ENCODE measurements at places on chromosomes 6 and 20. TPM values are rescaled to one million over a fixed set of nuclear protein-coding genes. Genes with fewer than 3 reads are reported as not detected.
A peak's percentile ranks its signal among the peaks of the same experiment; 100 is the strongest.

DNA sequence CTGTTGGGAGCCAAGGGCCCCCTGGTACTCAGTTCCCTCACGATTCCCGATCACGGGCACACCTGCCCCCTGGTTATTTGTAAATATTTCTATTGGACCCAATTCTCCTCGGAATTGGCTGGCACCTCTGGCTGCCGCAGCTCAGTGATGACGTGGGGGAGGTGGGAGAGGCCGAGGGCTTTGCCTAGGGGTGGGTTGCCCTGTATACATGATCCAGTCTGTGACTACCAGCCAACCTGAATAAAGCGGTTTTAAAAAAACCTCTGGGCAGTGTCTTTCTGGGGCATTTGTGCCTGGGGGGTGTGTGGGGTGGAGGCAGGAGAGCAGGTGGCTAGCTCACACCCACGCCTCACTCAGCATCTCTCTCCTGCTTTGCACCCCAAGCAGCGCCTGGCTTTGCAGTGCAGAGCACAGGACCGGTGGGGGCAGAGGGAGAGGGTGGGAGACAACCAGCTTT lies 42.2 kb downstream of the VSTM2L start:
- no peaks in the 10 kb centered on the region for H3K27me3 ChIP-seq
- H3K4me3 ChIP-seq: no peak overlapping the region
- H3K36me3 ChIP-seq: no peaks in the 10 kb centered on the region
- no peaks in the 10 kb centered on the region for H3K4me1 ChIP-seq

HLA-DRA gene
- 200 TPM for total RNA-seq

SNAP25 gene
- 0.57 TPM for total RNA-seq

NANP gene
- 4.8 TPM for total RNA-seq

VSX1 gene
- not detected for total RNA-seq

GRCh38 chr6:142802124-142802523 lies 142.9 kb downstream of the HIVEP2 start:
- H3K27ac ChIP-seq: no peak overlapping the region
- no peaks in the 10 kb centered on the region for H3K36me3 ChIP-seq
- no peak for DNase-seq
- H3K4me1 ChIP-seq: peaks cover 26% of the 10 kb centered on the region
- H3K4me3 ChIP-seq: no peak overlapping the region
- no peaks in the 10 kb centered on the region for H3K27me3 ChIP-seq

ENPP1 gene
- total RNA-seq: 0.76 TPM

DNA sequence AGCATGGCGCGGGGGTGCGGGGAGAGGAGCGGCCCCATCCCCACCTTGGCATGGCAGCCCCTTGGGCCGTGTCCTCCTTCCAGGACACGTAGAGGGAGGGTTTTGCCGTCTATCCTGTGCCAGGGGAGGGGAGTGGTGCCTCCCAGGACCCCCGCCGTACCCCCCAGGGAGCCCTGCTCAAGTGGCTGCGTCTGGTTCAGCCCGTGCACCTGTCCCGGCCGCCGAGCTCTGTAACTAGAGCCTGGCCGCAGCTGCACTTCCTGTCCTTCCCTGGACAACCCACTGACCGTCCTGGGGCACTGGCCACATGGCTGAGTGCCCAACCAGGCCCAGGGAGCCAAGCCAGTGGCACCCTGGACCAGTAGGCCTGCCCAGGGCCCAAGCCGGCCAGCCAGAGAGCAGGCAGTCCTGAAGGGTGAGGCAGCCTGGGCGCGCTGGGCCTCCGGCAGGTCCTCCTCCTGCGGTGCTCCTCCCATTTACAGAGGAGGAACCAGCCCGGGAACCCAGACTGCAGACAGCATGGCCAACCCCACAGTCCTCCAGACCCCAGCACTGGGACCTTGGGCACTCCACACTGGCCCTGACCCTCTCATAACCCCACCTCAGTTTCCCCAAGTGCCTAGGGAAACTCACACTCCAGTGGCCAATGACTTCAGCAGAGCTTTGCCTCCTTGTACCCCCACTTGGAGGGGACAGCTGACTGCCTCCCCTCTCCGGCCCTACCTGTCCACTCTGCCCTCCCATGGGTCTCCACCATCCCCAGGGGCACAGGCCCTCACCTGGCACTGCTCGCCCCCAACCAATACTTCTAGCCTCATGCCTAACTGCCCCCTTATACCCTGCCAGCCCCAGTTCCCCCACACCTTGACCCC lies 8.7 kb downstream of the LAMA5 start:
- no peaks in the 10 kb centered on the region for H3K27me3 ChIP-seq
- peaks cover 96% of the 10 kb centered on the region for H3K4me1 ChIP-seq
- peak overlapping the region; percentile 3 for H3K4me3 ChIP-seq
- DNase-seq: no peak

DNA sequence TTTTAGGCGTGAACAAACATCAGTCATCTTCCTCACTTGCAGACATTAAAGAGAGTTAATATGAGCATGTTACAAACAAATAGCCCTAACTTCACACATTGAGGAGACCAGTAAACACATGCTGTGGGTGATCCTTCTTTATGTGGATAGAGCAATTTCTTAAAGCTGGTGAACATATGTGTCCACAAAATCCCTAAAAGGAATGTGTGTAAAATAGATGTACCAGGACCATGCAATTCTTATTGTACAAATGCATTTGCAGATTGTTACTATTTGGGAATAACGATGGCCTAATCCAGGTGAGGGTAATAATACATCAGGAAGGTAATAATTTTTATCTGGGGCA lies 228.9 kb downstream of the ALDH8A1 start:
- H3K4me1 ChIP-seq: no peaks in the 10 kb centered on the region
- no peaks in the 10 kb centered on the region for H3K27me3 ChIP-seq
- H3K4me3 ChIP-seq: no peak overlapping the region
- peak overlapping the region; percentile 59 for H3K27ac ChIP-seq

- H3K27ac ChIP-seq: no peak overlapping the region
- no peaks in the 10 kb centered on the region for H3K4me1 ChIP-seq
- no peaks in the 10 kb centered on the region for H3K27me3 ChIP-seq
- DNase-seq: no peak
These were observed 14.0 kb downstream of the EPB41L2 start for GRCh38 chr6:131048933-131049515.

- no peaks in the 10 kb centered on the region for H3K27me3 ChIP-seq
- H3K4me3 ChIP-seq: no peak overlapping the region
- H3K36me3 ChIP-seq: no peaks in the 10 kb centered on the region
- H3K4me1 ChIP-seq: peaks cover 9% of the 10 kb centered on the region
These were observed 63.9 kb downstream of the CHMP4B start for GRCh38 chr20:33875055-33875454.

DNA sequence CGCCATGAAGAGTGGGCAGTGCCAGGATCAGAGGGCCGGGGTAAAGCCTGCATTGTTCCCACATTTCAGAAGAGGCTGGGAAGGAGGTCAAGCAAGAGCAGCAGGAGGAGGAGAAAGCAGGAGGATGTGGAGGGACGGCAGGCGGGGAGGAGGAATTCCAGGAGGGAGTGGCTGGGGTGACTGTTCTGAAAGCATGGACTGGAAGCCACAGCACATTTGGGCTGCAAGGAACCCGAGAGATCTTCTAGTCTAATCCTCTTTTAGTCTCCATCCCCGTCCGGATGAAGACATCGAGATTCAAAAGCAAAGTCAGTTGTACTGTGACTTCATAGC lies 76.9 kb downstream of the FAM50B start:
- H3K4me1 ChIP-seq: peaks cover 8% of the 10 kb centered on the region
- no peak for DNase-seq
- H3K4me3 ChIP-seq: no peak overlapping the region
- H3K27me3 ChIP-seq: no peaks in the 10 kb centered on the region
- H3K36me3 ChIP-seq: no peaks in the 10 kb centered on the region
- no peak overlapping the region for H3K27ac ChIP-seq

GRCh38 chr20:57774111-57774880 lies 64.5 kb upstream of the PMEPA1 start:
- H3K36me3 ChIP-seq: no peaks in the 10 kb centered on the region
- DNase-seq: no peak
- peaks cover 9% of the 10 kb centered on the region for H3K4me1 ChIP-seq
- H3K4me3 ChIP-seq: no peak overlapping the region

DNA sequence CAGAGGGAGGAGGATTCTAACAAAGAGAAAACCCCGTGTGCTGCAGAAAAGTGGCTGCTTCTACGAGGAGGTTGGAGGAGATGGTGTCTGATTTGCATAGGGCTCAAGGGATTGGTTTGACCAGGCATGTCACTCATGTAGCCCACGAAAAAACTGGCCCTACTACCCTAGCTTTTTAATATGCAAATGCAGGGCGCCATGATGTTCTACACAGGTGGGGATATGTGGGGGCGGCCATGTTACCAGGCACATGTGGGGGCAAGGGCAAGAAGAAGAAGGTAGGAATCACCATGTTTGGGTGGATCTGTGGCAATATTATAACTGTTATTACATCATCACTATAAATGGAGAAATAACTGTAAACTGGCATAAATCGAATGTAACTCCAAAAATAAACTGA lies 9.9 kb downstream of the KIAA1755 start:
- no peak overlapping the region for H3K27ac ChIP-seq
- H3K27me3 ChIP-seq: no peaks in the 10 kb centered on the region
- no peaks in the 10 kb centered on the region for H3K36me3 ChIP-seq

GRCh38 chr20:17869295-17869994 lies 99.1 kb downstream of the SNX5 start:
- H3K4me1 ChIP-seq: peaks cover 15% of the 10 kb centered on the region
- H3K27me3 ChIP-seq: no peaks in the 10 kb centered on the region
- H3K4me3 ChIP-seq: no peak overlapping the region
- DNase-seq: no peak
- H3K27ac ChIP-seq: no peak overlapping the region

CLPSL2 gene
- total RNA-seq: not detected

GRCh38 chr6:13491538-13491937 lies 4.1 kb upstream of the GFOD1 start:
- H3K36me3 ChIP-seq: no peaks in the 10 kb centered on the region
- H3K27ac ChIP-seq: no peak overlapping the region

KCNK17 gene
- not detected for total RNA-seq

GRCh38 chr6:163389354-163389753 lies 25.2 kb upstream of the QKI start:
- H3K4me1 ChIP-seq: peaks cover 8% of the 10 kb centered on the region
- no peak overlapping the region for H3K4me3 ChIP-seq
- DNase-seq: no peak
- H3K36me3 ChIP-seq: no peaks in the 10 kb centered on the region
- H3K27me3 ChIP-seq: no peaks in the 10 kb centered on the region

- no peak for DNase-seq
- peak overlapping the region; percentile 77 for H3K27ac ChIP-seq
- peaks cover 2% of the 10 kb centered on the region for H3K4me1 ChIP-seq
- peak overlapping the region; percentile 71 for H3K4me3 ChIP-seq
- H3K36me3 ChIP-seq: no peaks in the 10 kb centered on the region
These were observed 241 bp upstream of the CFAP206 start for GRCh38 chr6:87407561-87407900.

MAN1A1 gene
- total RNA-seq: 6.3 TPM

DNA sequence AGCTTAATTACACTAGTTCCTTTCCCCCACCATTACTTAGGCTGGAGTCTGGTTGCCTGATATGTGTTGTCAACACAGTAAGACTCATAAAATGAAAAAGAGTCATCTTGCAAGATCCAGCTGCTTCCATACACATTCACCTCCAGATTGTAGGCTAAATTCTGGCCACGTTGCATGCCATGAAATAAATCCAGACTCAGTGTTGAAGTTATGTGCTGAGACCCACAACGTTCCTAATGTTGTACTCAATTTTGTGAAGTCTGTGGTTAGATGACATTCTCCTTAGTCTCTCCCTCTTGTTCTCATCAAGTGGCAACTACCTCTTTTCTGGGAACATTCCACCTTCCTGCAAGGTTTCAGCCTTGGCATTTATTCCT lies 212.3 kb downstream of the LMBRD1 start:
- no peak overlapping the region for H3K27ac ChIP-seq
- H3K36me3 ChIP-seq: no peaks in the 10 kb centered on the region
- no peak overlapping the region for H3K4me3 ChIP-seq
- DNase-seq: no peak

- DNase-seq: no peak
- no peaks in the 10 kb centered on the region for H3K36me3 ChIP-seq
- H3K27ac ChIP-seq: no peak overlapping the region
- H3K27me3 ChIP-seq: no peaks in the 10 kb centered on the region
- H3K4me3 ChIP-seq: no peak overlapping the region
These were observed 61.5 kb upstream of the RIPOR2 start for GRCh38 chr6:24997231-24997630.

KCNK5 gene
- total RNA-seq: 10.5 TPM

DNA sequence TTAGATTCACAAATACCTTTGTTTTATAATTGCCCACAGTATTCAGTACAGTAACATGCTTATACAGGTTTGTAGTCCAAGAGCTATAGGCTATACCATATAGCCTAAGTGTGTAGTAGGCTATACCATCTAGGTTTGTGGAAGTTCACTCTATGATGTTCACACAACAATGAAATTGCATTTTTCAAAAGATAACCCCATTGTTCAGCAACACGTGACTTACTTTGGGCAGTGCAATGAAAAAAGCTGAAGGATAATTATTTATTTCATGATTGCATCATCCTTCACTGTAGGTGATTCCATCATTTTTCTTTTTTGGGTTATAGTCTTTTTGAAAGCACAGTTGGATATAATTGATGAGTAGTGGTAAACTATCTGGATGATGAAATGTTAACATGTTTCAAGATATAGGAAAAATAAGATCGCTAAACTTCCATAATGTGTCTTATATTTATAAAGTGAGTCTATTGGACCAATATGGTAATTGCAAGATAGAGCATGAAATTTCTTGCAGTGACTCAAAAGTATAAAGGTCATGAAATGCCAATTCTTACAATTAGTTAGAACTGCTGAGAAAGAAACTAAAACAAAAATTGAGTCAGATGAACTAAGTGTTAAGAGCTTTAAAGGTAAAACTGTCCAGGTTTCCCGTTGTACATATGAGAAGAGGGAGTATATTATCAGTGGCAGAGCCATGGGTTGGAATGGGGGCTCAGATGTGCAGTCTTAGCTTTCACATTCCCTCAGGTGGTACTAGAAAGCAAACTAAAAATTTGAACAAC lies 164.4 kb downstream of the ZFAND3 start:
- no peak overlapping the region for H3K4me3 ChIP-seq
- no peak for DNase-seq
- H3K27ac ChIP-seq: no peak overlapping the region
- no peaks in the 10 kb centered on the region for H3K36me3 ChIP-seq
- H3K4me1 ChIP-seq: peaks cover 33% of the 10 kb centered on the region

- H3K36me3 ChIP-seq: no peaks in the 10 kb centered on the region
- no peaks in the 10 kb centered on the region for H3K4me1 ChIP-seq
- DNase-seq: no peak
These were observed 66.6 kb upstream of the CTNNBL1 start for GRCh38 chr20:37627060-37627766.

VSTM2L gene
- 0.38 TPM for total RNA-seq

MYH7B gene
- not detected for total RNA-seq

C6orf58 gene
- 0.85 TPM for total RNA-seq

CDH22 gene
- total RNA-seq: 0.18 TPM

Data from esophagus squamous epithelium (tissue), 5 donors.